ENCODE measurements at places on chromosomes 16 and 17.

DNA sequence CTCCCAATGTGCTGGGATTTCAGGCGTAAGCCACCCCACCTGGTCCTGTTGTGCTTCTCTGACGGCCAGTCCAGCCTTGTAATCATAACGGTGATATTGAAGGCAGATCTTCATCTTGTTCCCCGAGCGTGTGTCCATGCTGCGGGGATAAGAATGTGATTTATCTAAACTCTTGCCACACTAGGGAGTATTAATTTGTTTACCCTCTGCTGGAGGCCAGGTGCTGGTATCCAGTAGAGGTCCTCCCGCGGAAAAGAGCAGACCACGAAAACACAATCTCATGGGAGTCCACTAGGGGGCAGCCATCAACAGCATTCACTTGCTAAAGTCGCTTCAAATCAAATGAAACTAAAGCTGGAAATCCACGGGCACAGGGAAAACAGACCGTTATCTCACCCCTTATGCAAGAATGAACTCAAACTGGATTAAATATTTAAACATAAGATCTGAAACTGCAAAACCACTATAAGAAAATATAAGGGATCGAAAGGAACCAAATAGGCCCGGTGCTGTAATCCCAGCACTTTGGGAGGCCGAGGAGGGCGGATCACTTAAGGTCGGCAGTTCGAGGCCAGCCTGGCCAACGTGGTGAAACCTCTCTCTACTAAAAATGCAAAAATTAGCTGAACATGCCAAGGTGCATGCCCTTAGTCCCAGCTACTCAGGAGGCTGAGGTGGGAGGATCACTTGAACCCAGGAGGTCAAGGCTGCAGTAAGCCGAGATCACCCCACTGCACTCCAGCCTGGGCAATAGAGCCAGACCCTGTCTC, 22.3 kb upstream of the RBBP6 start:
- DNase-seq = peak; percentile 77

- DNase-seq = no peak
These were observed 74.5 kb downstream of the ZNF423 start for GRCh38 chr16:49781401-49781800.

DNA sequence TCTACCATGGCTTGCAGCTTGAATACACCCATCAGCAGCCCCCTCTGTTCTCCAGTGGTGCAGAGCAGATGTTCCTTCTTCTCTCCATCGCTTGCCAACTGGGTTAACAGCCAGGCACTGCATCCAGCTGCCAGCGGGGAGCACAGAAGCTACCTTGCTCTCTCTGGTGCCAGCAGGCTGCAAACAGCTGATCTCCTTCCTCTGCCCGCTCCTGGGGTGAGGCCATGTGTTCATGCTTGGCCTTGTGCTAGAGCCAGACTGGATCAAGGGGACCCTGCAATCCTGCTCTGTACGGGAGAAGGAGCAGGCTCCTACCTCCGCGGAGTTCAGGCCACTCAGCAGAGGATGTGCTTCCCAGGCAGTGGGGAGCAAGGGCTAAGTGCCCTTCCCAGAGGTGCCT, 24.1 kb upstream of the ENGASE start:
- no peak for DNase-seq

DNA sequence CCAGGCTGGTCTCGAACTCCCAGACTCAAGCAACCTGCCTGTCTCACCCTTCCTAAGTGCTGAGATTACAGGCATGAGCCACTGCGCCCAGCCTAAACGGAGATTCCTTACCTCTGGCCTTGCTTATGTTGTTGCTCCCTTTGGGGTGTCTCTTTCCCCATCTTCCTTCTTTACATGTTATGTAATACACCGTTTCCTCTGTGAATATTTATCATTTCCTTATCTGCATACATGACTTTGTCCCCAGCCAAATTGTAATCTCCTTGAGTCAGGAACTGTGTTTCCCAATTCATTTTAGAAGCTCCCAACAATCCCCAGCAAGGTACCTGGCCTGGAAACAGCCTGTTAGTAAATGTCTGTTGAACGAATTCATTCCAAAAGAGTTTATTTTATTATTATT, 15.7 kb downstream of the COPZ2 start:
- DNase-seq = no peak

GRCh38 chr17:36728030-36728991, 126.9 kb downstream of the MRM1 start:
- peak; percentile 35 for DNase-seq

DNA sequence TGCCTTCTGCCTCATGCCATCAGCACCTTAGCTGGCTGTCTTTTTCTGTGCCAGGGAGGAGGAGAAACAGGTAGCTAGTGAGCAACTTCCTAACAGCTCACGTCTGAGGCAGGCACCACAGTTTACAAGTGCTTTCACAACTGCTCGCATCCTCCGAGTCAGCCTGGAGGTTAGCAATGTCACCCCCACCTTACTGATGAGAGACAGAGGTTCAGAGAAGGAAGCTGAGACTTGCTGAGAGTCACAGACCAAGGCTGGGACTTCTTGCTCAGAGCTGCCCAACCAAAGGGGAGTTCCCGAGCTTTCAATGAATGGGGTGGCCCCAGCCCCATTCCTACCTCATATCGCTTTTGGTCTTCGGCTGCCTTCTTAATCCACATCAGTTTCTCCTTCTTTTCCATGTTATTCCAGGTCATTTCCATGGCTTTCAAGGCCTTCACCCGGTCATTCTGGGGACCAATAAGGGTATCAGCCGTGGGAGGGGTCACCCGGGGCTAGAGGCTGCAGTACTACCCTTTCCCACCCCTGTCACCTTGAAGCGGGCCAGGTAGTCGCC, 9.6 kb downstream of the UBTF start:
- DNase-seq = peak; percentile 83

DNA sequence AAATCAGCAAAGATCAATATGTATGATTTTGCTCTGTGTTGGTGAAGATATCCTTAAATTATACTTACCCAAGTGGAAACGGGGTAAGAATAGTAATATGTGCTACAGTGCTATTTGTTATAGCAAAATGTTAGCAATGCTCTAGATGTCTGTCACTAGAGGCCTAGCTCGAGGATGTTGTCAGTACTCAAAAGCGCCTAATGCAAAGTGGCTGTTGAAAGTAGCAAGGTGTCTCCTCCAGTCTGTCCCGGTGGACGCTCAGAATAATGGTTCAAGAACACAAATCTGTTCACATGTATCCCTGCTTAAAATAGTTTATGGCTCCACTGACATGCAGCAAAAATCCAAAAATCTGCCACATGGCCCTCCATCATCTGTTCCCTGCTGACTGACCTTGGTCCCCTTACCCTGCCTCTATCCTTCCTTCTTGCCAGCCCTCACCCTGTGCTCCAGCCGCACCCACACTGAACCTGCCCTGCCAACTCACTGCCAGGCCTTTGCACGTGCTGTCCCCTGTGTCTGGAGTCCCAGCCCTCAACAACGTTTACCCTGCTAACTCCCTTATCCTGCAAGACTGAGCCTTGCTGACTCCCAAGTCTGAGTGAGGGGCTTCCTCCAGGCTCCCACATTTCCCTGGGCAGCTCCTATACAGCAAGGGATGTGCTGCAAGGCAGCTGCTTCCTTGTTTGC, 9.6 kb upstream of the RNF112 start:
- DNase-seq = no peak

GRCh38 chr16:4328782-4329775, 13.2 kb downstream of the GLIS2 start:
- DNase-seq = no peak
